Calu3 (cell line): ENCODE measurements at places on chromosomes 7 and 10. TPM values are rescaled to one million over a fixed set of nuclear protein-coding genes. Genes with fewer than 3 reads are reported as not detected.
A peak's percentile ranks its signal among the peaks of the same experiment; 100 is the strongest.

GRCh38 chr7:80785961-80786536 is 132.8 kb downstream of the SEMA3C start:
- DNase-seq = no peak

- DNase-seq = no peak
Measured at GRCh38 chr10:82564353-82565196, 689.6 kb downstream of the NRG3 start.

- peak; percentile 38 for DNase-seq
Measured at GRCh38 chr10:12484941-12485805, 135.8 kb downstream of the CAMK1D start.

CREB5 gene
- total RNA-seq = 12.9 and 19.2 TPM in 2 replicates

DNA sequence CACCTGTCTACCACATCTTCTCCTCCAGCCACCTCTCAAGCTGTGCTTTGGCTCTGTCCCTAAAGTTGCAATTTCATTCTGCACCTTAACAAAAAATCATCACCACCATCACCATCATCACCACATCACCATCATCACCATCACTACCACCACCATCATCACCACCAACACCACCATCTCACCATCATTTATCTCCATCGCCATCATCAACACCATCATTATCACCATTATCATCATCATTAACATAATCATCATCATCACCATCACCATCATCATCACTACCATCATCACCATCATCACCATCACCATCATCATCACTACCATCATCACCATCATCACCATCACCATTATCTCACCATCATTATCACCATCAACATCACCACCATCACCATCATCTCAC is 245.4 kb downstream of the GRID1 start:
- no peak for DNase-seq

PNLIPRP1 gene
- total RNA-seq = not detected in 2 replicates

DNA sequence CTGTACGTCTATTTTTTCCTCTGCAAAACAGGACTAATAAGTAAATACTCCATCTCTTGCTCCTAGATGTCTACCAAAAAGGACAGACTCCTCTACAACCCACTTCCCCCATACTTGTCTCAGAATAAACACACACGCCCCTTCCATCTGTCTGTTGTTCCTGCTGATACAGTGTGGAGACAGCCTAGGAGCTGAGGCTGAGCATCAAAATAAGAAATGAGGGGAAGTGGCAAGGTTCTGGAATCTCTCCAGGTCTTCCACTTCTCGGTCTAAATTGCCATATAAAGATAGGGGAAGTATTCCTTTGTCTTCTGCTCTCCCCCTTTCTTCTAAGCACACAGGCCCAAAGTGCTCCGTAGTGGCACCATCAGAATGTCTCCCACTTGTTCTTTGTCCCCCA is 30.8 kb upstream of the VSIR start:
- DNase-seq = no peak

- DNase-seq = no peak
Measured at GRCh38 chr10:614790-615582, 74.5 kb downstream of the DIP2C start.

PBLD gene
- 8.9 TPM in 2 replicates for total RNA-seq

DNA sequence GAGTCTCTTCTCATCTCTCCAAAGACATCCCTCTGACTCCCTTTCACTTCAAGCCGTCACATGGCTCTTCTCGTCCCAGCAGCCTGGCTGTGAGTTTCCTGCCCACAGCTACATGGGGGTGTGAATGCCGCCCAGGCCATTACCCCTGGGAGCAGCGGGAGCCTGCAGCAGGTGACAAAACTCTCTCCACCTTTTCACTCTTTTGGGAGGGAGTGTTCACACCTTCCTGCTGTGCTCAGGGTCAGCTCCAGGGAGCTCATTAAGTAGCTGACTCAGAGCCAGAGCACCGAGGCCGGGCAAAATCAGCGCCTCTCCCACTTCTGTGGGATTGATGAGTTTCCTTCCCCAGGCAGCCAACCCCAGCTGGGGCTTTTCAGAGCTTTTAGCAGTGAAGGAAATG is 271.3 kb downstream of the TYW1 start:
- DNase-seq = no peak

OTUD1 gene
- total RNA-seq = 8.0 and 10.4 TPM in 2 replicates

JCAD gene
- 0.54 and 0.66 TPM in 2 replicates for total RNA-seq

PALD1 gene
- 0.38 and 1.5 TPM in 2 replicates for total RNA-seq

- no peak for DNase-seq
Measured at GRCh38 chr7:150731916-150732315, 5.3 kb upstream of the GIMAP5 start.

AKR1C4 gene
- total RNA-seq = 0.40 and 0.76 TPM in 2 replicates

SSC4D gene
- 0.51 TPM in 1 of 2 replicates, not detected in the other for total RNA-seq

- no peak for DNase-seq
Measured at GRCh38 chr7:1919539-1920265, 249.6 kb downstream of the ELFN1 start.

DNA sequence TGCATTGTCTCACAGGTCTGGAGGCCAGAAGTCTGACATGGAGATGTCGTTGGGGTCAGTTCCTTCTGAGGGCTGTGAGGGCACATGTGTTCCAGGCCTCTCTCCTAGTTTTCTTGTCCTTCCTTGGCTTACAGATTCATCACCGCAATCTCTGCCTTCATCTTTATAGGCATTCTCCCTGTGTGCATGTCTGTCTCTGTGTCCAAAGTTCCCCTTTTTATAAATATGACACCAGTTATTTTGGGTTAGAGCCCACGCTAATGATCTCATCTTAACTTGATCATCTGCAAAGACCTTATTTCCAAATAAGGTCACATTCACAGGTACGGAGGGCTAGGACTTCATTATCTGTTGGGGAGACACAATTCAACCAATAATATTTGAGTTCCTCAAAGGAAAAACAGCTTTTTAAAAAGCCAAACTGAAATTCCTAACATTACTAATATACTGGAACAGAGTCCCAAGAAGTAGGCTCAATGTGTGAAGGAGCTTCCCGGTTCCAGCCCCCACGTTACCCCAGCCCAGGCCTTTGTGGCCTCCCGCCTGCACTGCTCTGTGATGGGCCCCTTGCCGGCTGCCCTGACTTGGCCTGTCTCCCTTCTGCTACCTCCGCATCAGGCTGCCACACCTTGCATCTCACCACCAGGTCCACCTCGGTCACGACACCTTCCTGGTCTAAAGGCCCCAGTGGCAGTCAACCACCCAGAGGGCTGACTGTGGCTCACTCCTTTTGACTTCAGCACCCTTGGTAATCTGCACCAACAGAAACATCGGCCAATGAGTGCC is 142.7 kb downstream of the KCNMA1 start:
- DNase-seq = no peak

- no peak for DNase-seq
Measured at GRCh38 chr10:14975672-14976273, 16.6 kb downstream of the MEIG1 start.

DNA sequence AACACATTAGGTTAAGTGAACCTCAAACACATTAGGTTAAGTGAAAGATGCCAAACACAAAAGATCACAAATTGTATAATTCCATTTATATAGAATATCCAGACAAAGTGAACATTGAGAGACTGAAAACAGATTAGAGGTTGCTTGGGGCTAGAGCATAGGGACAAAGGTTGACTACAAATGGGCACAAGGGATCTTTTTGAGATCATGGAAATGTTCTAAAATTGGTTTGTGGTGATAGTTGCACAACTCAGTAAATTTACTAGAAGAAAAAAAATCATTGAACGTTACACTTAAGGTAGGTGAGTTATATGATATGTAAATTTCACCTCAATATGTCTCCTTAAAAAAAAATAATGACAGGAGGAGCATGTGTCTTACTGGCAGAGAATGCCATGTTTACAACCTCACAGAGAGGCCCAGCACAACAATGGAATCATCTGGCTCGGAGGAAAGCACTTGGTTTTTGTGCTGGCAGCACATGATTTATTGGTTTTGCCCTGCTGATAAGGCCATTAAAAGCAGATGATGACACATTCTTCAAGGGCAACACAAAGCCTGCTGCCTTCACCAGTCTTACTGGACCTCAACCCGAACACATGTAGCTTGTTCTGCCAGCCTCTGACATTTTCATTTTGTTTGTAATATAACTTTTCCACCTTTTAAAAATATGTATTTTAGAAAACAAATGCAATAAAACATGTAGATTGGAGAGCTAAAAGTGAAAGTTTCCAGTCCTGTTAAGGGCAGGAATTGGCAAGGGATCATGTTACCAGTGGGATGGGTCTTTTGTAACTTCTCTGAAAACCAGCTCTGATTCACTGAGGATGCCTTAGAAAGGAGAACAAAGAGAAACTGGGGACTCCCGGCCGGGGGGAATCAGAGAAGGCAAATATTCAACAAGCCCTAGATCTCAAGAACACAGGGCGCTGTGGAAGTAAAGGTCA is 11.9 kb upstream of the LMOD2 start:
- peak; percentile 29 for DNase-seq

SPDYE2 gene
- not detected in 2 replicates for total RNA-seq

GRCh38 chr10:46283580-46284285 is 3.1 kb upstream of the ANTXRL start:
- no peak for DNase-seq

DNA sequence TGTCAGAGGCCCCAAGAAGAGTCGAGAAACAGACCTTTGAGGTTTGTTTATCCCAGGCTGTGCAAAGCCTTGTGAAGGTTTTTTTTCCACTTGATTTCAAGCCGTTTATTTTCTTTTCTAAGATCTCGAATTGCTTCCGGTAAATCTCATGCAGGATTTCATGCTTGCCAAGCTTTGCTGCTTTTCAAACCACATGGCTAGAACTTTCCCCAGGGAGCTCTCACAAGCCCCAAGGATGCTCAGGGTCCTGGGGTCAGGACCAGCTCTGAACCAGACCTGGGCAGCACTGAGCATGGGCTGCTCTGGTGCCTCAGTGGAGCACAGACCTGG is 48.0 kb upstream of the AQP1 start:
- DNase-seq = no peak

DNA sequence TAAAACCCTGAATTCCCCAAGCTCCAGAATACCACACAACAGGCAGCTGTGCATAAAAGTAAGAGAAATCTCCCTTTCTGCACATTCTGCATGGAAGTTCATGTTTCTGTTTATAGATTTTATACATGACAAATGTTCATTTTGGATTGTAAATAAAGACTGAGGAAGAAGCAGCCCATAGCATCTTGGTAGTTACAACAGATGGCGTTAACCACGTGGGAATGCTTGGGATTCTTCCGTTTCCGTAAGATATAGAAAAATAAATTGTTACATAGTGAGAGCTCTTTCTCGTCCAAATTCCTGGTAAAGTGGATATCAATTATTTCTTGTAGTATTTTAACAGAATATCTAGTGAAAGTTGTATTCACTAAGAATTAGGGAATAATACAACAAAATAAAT is 1016.5 kb downstream of the GRM8 start:
- DNase-seq = no peak

SLC29A4 gene
- 1.9 and 2.5 TPM in 2 replicates for total RNA-seq

GRCh38 chr10:88881320-88881719 is 1.3 kb downstream of the STAMBPL1 start:
- DNase-seq = no peak

- no peak for DNase-seq
Measured at GRCh38 chr7:149866779-149867447, 6.9 kb upstream of the ATP6V0E2 start.

DNA sequence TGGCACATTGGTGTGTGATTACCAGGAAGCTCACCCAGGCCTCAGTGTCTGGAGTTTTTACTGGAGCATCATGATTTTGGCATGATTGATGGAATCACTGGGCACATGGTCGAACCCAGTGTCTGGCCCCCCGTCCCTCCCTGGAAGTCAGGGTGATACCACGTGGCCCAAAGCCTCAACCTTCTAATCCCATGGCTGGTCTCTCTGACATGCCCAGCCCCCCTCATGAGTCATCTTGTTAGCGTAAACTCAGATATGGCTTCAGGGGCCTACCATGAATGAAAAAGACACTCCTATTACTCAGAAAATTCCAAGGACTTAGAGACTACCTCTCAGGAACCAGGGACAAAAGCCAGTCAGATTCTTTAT is 109.3 kb downstream of the GRK5 start:
- DNase-seq = no peak

ASAH2 gene
- total RNA-seq = 3.3 and 3.9 TPM in 2 replicates

DNA sequence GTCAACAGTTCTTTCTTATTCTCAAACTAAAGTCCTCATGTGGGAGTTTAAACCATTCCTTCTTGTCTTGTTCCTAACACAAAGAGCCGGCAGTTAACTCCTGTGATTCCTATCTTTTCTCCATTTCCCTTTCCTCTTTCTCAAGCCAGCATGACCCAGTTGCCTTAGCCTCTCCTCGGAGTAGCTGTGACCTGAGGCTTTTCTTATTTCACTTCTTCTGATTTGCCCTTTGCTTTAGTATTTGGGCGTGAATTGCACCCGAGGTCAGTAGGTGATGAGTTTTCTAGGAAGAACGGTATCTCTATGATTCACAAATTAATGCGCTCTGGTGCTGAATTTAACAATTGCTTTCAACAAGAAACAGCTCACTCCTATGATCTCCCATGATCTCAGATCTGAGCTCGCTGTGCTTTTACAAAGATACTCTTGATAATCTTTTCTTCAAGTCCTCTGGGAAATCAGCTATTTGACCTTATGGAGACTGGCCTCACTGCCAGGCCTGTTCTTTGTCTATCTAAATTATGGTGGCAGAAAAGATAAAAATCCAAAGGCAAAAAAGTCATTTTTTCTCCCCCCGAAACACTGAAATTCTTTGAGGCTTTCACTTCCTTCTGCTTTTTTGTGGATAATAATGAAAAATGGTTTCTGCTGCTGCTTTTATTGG is 184.6 kb downstream of the JCAD start:
- DNase-seq = no peak

GRCh38 chr10:123704812-123705211 is 38.7 kb downstream of the GPR26 start:
- DNase-seq = no peak

- no peak for DNase-seq
Measured at GRCh38 chr10:20314431-20314830, 498.2 kb downstream of the PLXDC2 start.

GRCh38 chr7:99090771-99091542 is 53.0 kb downstream of the SMURF1 start:
- DNase-seq = no peak

DNA sequence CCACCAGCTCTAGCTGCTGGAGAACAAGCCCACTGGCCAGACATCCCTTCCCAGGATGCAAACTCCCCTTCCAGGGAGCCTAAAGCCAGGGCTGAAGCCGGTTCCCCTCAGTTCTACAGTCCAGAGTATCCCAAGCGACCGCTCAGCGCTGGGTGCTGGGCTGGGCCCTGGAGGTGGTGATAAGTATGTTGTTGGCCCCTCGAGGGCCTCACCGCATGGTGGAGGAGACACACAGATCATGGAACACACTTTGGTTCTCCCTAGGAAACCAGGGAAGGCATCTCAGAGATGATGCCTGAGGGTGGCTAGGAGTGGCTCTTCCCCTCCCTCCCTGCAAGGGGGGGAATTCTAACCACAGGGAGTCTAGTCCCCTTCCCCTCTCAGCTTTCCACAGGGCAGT is 4.4 kb downstream of the PODXL start:
- no peak for DNase-seq

GFRA1 gene
- total RNA-seq = not detected in 2 replicates

GRCh38 chr10:32959006-32959920 is 1.2 kb upstream of the ITGB1 start:
- DNase-seq = no peak
